Fibroblast of skin of left biceps (primary cell): ENCODE measurements at places on chromosomes 2 and 18.

DNA sequence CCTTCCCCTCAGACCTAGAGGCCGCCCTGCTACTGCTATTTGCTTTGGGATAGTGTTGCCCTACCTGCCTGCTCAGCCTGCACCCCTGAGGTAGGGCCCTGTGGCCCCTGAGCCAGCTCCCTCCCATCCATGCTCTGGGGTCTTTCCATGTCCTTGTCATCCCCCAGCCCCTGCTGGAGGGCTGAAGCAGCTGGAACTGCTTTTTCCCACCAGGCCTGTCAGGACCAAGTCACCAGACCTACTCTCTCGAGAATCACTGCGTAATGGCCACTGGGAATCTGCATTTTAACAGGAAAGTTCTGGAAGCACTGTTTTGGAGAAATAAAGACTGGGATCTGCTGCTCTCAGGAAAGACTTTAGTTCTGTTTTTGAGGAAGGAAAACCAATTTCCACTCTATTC lies 20.2 kb upstream of the SLC35F6 start:
- no peak for DNase-seq

GRCh38 chr2:157159221-157159934 lies 98.1 kb upstream of the GALNT5 start:
- no peak for DNase-seq

DNA sequence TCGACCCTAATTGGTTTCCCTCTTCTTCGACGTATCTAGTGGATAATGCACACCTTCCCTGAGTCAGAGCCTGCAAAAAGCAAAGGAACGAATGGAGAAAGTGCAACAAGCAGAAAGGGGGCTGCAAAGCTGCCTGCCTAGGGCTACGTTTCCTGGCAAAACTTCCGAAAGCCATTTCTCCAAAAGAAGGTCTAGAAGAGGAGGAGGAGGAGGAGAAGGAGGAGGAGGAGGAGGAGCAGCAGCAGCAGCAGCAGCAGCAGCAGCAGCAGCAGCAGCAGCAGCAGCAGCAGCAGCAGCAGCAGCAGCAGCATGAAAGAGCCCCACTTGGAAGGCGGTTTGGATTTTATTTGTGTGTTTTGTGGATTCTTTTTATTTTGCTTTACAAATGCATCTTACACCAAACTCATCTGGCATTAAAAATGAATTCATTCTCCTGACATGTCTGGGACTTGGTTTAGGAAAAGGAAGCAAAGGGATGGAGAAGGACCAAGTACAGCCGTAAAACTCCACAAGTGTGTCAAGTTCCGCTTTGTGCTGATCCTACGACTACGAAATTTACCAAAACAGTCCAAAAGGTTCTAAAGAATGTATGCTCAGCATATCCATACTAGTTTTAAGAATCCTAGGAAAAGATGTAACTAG lies 2.0 kb downstream of the TCF4 start:
- no peak for DNase-seq

DNA sequence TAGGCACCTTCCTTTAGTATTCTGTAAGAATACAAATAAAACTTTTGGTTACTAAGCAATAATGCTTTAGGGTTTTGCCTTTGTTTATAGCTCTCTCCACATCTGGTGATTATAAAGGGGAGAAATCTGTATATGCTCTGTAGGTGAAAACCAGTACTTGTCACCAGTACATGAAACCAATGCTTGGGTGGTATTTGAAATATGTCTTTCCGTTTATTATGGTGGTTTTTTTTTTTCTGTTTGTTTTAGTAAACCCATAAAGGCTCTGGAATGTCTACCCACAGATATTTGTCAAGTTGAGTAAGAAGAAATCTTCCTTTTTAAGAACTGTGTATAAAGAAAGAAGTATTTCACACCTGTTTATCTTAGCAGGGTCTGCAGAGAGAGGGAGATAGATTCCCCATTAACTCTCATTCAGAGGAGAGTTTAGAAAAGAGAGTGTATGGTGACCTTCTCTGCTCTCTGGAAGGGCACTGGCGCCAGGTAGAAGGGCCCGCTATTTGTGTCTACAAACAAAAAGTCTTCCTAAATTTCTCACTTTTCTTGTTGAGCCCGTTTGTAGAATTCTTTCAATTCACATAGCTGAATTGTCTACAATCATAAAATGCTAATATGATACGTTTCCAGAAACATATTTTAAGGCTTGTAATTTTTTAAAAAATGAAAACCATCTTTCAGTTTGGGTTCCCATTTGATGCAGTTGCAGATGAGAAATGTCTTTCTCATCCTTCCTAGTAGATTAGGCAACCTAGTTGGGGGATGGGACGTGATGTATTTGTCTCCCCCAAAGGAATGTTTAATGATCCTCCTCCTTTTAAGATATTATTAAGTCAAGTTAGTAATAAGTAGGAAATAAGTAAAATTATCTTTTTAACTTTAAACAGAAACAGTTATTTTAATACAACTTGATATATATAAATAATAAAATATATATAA lies 33.9 kb downstream of the MAP3K20 start:
- peak; percentile 84 for DNase-seq

DNA sequence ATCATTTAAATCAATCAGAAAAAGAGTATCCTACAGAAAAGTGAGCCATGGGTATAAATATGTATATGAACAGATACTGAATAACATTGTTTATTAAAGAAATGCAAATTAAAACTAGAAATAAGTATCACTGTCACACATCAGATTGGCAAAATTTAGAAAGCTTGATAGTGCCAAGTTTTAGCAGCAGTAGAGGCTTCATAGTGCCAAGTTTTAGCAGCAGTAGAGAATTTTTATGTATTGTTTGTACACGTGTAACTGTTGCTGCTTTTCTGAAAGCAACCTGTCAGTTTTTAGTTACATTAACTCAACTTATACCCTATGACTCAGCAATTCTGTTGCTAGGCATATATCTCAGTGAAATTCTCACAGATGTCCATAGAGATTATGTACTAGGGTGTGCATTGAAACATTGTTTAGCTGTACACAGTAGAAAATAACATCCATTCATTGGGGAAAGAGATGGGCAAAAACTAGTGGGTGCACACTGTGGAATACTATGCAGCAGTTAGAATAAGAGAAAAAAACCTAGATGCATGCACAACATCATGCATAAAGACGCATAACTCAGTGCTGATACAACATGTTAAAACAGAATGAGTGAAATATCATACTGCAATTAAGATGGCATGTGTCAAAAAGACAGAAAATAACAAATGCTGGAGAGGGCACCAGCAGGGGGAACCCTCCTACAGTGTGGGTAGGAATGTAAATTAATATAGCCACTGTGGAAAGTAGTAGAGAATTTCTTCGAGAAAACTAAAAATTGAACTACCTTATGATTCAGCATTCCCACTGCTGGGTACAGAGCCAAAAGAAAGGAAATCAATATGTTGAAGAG lies 294.5 kb upstream of the NT5C1B start:
- DNase-seq = no peak
